ENCODE measurements at places on chromosomes 3 and 15.

DNA sequence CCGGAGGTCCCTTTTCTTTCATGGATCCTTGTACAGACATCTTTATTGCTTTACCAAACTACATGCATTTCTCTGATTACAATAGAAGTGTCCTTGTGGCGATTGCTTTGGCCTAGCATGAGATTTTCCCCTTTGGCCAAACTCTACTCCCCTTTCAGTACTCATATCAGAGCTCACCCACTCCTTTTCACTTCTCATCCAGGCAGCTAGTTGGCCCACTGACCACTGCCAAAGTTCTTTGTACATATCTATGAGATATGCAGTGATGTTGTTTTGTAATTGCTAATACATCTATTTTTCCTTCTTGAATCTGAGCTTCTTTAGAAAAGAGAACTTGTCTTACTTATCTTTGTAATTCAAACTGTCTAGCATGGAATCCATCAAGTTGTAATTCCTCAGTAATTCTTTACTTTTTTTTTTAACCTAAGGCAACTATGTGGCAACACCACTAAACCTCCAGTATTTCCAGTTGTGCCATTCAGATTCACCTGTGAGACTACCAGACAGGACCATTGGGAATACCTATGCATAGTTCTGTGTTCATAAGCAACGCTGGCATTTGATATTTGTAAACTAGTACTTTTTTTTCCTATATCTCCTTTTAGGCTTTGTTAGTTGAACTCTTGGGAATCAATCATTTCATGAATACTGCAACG, 39.2 kb downstream of the AADACL2 start:
- peak; percentile 34 for DNase-seq

DNA sequence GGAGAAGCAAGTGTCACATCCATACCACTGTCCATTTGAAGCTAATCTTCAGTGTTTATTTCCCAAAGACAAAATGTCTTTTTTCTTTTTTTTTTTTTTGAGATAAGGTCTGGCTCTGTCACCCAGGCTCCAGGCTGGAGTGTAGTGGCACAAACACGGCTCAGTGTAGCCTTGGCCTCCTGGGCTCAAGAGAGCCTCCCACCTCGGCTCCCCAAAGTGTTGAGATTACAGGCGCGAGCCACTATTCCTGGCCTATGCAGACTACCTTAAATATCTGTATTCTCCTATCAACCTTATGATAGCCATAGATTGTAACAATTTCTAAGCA, 27.7 kb upstream of the VPS33B start:
- DNase-seq, result no peak

GRCh38 chr3:29083676-29084075, 197.2 kb upstream of the RBMS3 start:
- DNase-seq, result no peak

DNA sequence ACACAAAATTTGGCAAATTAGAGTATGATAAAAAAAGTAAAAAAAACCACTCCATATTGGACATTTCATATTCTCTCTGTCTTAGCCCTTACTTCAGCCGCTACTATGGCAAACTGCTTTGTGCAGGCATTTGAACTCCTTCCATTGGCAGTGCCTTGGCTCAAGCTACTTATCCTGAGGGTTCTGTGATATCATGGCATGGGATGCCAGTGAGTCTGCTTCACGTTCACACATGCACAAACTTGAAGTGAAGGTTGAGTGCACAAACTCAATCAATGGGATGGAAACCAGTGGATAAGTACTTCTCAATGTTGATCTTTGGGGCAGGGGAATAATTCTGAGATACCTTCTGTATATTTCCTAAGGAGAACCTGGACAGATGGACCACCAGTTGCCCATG, 117.2 kb downstream of the IL20RB start:
- DNase-seq, result peak; percentile 54

DNA sequence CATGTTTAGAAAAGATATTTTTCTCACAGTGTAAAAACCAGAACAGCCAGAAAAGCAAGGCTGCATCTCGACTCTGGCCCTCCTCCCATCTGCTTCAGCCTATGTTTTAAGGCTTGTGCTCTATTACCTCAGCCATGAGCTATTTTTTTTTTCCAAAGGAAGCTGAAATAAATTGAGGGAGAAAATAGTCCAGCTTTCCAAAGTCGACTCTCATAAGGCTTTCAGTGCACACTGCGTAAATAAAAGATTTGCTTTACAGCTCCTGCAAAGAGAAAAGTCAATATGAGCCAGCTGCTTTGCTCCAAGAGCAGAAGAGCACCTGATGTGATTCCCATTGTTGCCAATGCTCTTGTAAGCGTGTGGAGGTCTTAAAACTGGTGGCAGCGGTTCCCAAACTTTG, 26.7 kb downstream of the SCG3 start:
- no peak for DNase-seq

GRCh38 chr15:67120839-67121643, 55.6 kb downstream of the SMAD3 start:
- DNase-seq, result peak; percentile 79

GRCh38 chr15:71295603-71296314, 180.5 kb downstream of the THSD4 start:
- peak; percentile 97 for DNase-seq

DNA sequence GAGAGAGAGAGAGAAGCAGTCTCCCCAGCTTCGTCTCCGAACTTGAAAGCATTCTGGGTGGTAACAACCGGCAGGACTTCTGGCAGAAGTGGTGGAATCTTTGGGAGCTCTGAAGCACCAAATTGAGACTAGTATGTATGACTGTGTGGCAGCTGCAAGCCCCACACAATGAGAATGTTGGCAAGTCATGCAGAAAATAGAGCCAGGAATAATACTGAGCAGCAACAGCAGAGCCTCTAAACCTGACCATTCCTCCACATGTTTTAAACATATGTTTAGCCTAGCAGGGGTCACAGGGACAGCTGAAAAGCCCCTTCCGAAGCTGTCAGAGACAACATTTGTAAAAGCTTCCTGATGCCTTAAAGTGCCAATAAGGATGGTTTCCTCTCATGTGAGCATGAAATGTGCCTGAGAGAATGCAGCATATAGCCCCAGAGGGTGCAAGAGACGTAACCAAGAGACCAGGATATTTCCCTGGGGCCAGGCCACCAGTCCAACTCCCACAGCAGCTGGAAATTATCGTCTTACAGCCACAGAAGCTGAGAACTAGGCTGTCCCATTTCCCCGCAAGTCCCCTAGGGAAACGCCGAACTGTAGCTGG, 178.6 kb upstream of the CCDC54 start:
- no peak for DNase-seq

GRCh38 chr15:62432702-62433398, 267.8 kb upstream of the C2CD4B start:
- no peak for DNase-seq

- peak; percentile 17 for DNase-seq
Observed at GRCh38 chr3:100210772-100211135, 50.0 kb upstream of the TBC1D23 start.

DNA sequence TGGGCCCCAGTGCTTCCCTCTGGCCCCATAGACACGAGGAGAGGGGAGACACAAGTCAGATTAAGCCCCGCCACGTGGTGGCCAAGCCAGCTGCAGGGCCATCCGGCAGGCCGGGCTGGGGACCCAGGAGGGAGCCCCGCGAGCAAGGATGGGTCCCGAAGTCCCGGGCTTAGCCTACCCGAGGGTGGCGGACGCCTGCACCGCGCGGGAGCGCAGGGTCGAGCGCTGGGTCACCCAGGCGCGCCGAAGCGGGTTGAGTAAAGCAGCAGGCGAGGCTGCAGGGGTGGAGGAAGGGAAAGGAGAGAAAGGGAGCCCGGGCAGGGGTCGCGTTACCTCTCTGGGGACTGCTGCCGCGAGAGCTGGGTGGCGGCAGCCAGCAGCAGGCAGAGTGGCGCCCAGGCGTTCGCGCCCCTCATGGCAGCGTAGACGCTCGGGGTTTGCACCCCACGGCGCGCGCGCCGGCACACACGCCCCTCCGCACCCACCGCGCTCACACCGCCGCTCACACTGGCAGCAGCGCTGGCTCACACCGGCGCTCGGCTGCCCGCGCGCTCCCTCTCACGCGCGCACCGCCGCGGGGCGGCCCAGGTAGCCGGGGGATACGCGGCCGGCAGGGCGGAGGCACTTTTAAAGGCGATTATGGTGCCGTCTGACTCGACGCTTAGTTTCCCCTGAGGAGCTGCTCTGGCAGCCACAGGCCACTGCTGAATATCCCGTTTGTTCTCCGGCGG, at the start of gene PCOLCE2:
TSS of gene PCOLCE2 (minus strand) at position 603 of the 731 bp plus-strand sequence. CDS start at position 416, 187 bp downstream.
- no peak for DNase-seq

GRCh38 chr3:10936686-10937085, 55.9 kb upstream of the SLC6A1 start:
- DNase-seq, result no peak

DNA sequence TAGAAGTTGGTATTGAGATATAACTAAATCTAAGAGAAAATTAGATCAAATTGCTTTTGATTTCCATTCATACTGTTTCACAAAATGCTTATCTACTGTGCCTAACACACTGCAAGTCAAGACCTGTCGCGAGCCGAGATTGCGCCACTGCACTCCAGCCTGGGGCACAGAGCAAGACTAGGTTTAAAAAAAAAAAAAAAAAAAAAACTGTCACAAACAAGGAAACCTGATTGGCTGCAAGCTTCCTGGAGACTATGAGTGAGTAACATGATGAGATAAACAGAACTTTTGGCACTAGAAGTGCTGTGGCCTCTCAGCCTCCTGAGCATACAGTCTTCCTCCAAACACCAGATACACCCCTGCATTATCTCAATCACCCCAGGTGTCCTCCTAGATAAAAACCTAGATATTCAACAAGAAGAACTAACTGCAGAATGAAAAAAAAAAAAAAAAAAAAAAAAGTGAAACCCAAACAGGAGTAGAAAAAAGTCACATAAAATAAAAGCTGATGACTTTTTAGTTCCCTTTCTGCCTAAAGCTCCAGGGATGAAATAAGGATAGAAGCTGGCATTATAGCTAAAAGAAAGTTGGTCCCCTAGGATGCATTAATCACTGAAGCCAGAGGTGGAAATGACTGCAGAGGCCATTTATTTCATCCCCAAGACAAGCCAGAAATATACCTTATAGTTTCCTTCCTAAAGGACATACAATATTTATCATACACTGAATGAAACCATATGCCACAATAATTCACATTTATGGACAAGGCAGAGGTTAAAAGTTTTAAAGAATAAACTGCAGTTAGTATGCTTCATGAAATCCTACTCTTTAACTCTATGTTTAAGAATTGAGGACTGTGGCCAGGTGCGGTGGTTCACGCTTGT, 82.4 kb downstream of the P3H2 start:
- DNase-seq, result peak; percentile 94

DNA sequence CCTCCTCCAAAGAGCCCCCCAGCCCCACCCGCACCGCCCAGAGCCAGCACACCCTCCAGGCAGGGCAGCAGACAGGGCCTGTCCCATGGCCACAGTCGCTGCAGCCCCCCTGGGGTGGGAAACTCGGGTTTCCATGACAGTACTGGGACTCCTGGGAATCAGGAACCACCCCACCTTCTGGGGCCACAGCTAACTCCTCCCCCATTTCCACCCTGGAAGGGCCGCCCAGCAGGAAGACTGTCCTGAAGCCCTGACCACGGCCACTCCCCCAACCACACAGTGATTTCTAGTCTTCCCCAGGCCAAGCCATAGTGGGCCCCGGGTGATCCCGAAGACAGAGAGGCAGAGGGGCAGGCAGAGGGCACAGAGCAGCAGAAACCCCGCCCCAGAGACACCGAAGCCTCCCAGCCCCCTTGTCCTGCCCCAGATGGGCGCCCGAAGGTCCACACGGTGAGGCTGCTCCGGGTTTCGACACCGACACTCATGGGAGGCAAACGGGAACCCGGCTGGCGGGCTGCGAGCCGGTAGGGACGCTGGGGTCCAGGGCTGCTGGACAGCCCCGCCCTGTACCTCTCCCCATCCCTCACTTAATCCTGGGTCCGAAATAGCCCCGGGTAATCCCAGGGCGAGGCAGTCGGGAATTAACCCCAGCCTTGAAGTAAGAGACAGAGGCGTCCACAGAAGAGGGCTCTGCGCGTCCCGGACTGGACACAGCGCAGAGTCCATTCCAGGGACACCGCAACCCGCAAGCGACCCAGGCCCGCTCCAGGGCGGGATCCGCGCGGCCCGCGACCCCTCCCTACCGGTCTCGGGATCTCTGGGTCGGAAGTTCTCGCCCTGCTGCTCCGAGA, 138.4 kb downstream of the NUP210 start:
- peak; percentile 8 for DNase-seq

GRCh38 chr3:112395181-112395895, 62.4 kb downstream of the CD200 start:
- DNase-seq, result no peak

- DNase-seq, result no peak
Observed at GRCh38 chr15:50740955-50741354, 24.6 kb downstream of the SPPL2A start.

GRCh38 chr3:174777813-174778212, 81.3 kb upstream of the NAALADL2 start:
- DNase-seq, result no peak

GRCh38 chr15:44726568-44727484, 9.5 kb upstream of the TRIM69 start:
- DNase-seq, result peak; percentile 89

DNA sequence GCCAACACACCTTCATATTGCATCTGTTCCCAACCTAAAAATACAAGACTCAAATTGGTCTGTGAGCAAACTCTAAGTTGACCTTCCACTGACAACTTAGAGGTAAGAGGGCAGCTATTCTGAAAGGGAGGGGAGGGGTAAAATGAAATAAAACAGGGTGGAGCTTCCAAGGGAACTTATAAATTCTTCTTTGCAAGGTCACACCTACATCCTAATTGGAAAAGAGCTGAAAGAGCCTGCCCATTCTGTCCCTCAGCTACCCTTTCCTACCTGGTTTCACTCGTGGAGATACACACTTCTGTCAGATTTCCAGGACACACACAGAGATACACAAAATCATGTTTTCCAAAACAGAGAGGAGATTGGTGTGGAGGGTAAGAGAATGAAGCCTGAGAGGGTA, 1.0 kb downstream of the ILDR1 start:
- no peak for DNase-seq

DNA sequence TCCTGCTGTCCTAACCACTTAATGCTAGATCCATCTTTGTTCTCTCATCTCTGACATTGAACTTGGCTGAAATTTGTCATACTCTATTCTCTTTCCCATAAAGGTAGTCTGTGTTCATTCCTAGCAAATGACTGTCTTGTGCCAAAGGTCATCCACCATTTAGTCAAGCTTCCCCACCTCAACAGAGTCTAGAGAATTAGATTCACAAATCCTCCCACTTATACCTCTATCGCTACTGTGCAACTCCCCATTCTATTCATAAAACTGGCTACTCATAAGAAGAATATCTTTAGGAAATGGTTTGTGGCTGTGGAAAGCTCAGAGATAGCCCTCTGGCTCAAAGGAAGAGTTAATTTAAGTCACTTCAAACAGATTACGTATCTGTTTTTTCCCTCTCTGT, 59.7 kb upstream of the MBNL1 start:
- DNase-seq, result peak; percentile 22

- peak; percentile 81 for DNase-seq
Observed at GRCh38 chr3:23490459-23490858, 287.3 kb downstream of the UBE2E2 start.

GRCh38 chr15:80034629-80035028, 24.8 kb upstream of the ZFAND6 start:
- DNase-seq, result no peak
